Activated naive CD4-positive, alpha-beta T cell treated with anti-CD3 and anti-CD28 coated beads, Interleukin-2, amount 10 ng/mL, durations not matched to agents 7 days and 5 days (primary cell): ENCODE measurements at places on chromosomes 2 and 18.

GRCh38 chr2:25833566-25833965, 44.7 kb downstream of the ASXL2 start:
- DNase-seq = no peak

DNA sequence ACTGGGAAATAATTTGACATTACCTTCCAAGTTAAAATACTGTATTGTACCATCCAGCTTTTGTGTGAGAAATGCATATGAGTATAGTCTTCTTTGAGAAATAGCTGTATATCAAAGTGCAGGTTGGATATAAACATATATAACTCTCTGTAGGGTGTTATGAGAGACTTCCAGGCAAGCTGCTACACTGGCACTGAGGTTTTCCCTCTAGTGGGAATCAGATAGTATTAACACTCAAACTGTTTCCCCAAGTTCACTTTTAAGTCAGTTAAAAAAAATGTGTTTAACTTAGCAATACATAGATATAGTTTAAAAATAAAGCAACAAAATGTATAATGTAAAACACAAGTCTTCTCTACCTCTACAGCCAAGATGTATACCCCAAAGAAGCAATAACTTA, 368.4 kb upstream of the SLC8A1 start:
- DNase-seq = no peak

- DNase-seq = no peak
Observed at GRCh38 chr2:234633581-234634230, 136.8 kb upstream of the ARL4C start.

DNA sequence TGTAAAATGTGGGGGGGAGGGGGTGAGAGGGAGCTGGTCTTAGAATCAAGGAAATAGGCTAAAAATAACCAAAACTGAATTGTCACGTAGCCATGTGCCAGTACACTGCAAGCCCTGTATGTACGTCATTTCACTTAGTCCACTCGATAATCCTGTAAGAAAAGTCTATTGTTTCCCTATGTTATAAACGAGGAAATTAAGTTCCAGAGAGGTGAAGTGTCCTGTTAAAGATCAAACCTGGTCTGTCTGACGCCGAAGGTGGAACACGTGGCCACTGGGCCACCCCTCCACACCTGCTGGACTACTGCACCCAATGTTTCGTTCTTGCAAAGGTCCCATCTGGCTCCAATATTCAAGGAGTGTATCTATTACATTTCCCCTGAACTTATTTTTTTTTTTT, 29.6 kb downstream of the TFCP2L1 start:
- DNase-seq = no peak
